ENCODE measurements at places on chromosomes 11 and 22.

DNA sequence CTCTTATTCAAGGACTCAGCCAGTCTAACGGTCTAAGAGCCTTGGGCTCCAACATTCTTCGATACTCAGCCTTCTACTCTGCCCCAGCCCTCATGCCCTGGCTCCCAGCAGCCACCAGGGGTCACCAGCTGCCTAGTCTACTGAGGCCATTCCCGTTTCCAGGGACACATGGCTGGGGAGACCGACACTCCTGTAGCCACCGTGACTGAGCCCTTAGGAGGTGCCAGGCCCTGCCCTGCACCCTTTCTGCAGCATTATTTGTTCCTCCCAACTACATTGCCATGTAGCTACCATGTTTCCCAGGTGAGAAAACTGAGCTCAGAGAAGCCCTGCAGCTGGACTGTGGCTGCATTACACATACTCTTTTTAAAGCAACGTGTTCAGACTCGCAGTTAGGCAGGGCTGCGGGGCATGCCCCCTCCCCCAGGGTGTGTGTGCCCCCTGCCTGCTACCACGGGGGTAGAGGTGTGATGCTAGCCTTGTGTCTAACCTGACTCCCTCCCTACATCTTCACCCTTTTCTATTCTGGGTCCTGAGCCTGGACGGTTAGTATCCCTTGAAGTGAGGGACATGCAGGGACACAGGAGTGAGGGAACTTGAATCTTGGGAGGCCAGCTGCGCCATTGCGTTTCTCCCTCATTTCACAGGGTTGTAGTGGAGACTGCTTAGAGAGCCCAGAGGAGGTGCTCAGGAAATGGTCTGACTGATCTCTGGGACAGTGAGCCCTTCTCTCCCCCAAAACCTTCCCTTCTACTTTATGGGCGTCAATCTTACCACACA is 17.5 kb downstream of the ATG16L2 start:
- DNase-seq = peak; percentile 86

DNA sequence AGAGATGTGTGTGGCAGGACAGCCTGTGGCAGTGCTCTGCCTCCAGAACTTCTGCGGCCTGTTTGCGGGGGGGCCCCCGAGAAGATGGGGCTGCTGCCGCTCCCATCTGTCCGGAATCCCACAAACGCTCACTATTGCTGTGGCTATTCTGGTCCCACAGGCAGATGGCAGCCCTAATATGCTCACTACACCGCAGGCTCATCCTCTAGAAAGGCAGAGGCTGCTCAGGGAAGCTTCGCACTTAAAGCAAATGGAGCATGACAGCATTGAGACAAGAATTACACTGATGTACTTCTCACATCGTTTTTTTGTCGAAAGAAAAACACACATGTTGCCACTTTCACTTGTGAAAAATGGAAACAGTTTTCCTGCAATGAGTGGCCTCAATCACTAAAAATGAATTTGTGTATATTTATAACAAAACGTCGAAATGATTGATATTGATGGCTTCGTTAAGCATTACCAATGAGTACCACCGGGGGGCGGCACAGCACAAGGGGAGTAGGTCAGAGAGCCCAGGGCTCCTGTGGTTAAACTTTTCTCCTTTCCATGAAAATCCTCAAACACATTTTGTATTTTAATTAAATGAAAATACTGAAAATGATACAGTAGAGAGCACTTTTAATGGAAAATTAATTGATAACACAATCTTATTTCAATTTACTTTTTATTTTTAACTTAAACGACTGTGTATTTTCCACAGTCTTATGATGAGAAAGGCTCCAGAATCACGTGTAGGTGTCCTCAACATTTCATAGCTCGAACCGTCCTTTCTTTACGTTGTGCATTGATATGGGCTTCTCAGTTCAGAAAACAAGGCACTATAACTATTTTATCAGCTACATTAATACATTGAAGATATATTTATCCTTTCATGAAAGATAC is 69.1 kb downstream of the CTTN start:
- peak; percentile 46 for DNase-seq

GRCh38 chr11:2954263-2954662 is 25.0 kb upstream of the PHLDA2 start:
- DNase-seq = no peak

- no peak for DNase-seq
These were observed 6.5 kb upstream of the TOP3B start for GRCh38 chr22:21989049-21989448.

DNA sequence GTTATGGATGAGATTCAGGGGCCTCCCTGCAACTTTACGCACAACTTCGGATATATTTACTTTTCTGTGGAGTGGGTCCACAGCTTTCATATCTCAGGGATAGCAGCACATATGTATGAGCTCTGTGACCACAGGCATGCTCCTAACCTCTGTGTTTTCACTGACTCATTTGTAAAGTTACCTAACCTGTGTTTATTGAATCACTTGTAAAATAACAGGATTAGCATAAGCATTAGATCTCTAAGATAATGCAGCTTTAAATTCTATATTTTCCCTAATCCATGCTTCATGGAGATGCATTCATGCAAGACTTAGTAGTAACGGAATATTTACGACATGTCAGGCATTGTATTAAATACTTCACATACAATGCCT is 47.9 kb upstream of the DDI1 start:
- DNase-seq = no peak

DNA sequence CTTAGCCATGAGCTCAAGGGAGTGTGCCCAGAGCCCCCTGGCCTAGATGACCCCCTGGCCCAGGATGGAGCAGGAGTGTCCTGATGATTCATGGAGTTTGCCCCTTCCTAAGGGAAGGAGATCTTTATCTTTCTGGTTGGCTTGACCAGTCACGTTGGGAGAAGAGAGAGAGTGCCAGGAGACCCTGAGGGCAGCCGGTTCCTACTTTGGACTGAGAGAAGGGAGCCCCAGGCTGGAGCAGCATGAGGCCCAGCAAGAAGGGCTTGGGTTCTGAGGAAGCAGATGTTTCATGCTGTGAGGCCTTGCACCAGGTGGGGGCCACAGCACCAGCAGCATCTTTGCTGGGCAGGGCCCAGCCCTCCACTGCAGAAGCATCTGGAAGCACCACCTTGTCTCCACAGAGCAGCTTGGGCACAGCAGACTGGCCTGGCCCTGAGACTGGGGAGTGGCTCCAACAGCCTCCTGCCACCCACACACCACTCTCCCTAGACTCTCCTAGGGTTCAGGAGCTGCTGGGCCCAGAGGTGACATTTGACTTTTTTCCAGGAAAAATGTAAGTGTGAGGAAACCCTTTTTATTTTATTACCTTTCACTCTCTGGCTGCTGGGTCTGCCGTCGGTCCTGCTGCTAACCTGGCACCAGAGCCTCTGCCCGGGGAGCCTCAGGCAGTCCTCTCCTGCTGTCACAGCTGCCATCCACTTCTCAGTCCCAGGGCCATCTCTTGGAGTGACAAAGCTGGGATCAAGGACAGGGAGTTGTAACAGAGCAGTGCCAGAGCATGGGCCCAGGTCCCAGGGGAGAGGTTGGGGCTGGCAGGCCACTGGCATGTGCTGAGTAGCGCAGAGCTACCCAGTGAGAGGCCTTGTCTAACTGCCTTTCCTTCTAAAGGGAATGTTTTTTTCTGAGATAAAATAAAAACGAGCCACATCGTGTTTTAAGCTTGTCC is 14.3 kb downstream of the ADORA2A start:
- no peak for DNase-seq

- peak; percentile 31 for DNase-seq
These were observed 38.4 kb downstream of the MOB2 start for GRCh38 chr11:1447845-1448825.

GRCh38 chr22:50308986-50309600 is 1.6 kb upstream of the PLXNB2 start:
- no peak for DNase-seq

- DNase-seq = peak; percentile 32
These were observed 15.3 kb downstream of the MACROD1 start for GRCh38 chr11:64150481-64151239.

- no peak for DNase-seq
These were observed 20.3 kb upstream of the PGM2L1 start for GRCh38 chr11:74418509-74418895.

DNA sequence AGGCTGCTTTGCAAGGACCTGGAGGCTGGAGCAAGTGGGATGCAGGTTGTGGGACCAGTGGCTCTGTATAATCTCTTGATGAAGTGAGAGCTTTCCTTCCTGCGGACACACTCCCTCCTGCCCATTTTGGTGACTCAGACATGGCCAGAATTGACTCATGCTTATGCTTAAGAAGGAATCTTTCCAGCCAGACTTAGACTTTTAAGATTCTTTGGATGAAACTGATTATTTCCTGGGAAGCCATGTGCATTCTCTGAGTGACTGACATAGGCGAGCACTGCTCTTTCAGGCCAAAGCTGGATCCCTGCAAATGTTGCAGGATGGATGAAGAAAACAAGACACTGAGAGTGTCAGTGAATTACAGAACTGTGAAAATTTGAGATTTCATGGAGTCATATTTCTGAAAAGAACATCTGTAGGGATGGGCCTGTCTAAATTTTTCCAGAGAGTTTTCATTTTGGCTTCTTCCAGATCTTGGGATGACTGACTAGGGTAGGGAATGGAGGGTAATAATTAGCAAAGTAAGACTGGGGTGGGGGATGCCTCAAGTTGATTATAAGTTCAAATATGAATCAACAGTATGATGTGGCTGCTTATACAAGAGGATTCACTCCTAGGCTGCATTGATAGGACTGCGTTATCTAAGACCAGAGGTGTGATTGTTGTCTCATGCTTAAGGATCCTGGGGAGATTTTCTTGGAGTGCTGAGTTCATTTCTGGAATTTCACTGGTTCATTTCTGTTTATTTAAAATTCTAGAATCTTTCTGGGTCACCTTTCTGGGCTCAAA is 195.8 kb downstream of the HIPK3 start:
- DNase-seq = no peak

All from hippocampal formation (tissue), 2 donors.